ENCODE measurements at places on chromosomes 4 and X. TPM values are rescaled to one million over a fixed set of nuclear protein-coding genes. Genes with fewer than 3 reads are reported as not detected.

DNA sequence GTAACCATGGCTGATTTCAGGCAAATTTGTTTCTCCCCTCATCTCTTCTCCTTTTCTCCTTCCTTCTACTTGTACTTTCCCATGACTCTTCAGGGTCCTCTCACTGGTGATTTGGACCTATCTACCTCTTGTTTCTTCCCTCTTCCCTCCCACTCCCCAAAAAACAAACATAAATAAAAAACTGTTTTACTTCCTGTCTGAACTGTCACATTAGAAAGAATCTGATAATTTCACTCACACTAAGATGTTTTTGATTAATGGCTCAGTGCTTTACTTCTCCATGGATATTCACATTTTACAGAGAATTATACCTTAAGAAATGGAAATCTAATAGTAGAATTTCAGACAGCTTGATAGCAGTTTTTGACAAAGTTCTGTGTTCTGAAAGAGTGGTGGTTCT lies 7.2 kb downstream of the STK26 start:
- no peaks in the 10 kb centered on the region for H3K4me1 ChIP-seq
- no peak overlapping the region for H3K4me3 ChIP-seq
- H3K36me3 ChIP-seq: no peaks in the 10 kb centered on the region
- no peaks in the 10 kb centered on the region for H3K27me3 ChIP-seq
- no peak for DNase-seq

DNA sequence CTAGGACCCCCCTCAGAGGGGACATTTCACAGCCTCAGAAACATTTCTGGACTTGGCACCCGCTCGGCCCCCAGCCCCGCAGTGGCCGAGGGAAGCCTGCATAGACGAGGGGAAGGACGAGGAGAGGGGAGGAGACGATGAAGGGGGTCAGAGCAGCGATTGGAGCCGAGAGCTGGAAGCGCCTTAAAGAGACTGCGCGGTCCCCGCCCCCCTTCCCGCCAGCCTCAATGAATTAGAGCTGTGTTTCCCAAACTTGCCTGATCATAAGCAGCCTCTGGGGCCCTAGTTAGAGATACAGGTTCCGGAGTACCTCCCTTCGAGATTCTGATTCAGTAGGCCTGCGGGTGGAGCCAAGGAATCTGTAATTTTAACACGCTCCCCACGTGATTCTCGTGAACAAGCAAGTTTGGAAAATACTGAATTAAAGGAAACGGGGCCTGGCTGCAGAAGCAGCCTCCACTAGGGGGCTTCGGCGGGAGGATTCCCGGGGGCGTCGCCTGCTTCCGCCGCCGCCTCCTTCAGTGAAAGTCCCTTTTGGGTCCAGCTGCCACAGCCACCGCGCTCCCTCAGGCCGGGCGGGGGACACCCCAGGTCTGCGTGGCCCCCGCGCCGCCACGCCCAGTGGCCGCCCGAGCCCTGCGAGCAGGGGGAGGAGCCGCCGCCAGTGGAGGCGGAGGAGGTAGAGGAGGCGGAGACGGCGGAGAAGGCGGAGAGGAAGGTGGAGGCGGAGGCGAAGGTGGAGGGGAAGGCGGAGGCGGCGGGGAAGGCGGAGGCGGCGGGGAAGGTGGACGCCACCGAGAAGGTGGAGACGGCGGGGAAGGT lies at the start of gene USP27X:
Gene USP27X (plus strand): TSS at position 651 of the 822 bp plus-strand sequence. CDS start 824 bp downstream, outside the sequence.
- peaks cover 3% of the 10 kb centered on the region for H3K4me1 ChIP-seq
- DNase-seq: peak; percentile 90

- H3K27me3 ChIP-seq: no peaks in the 10 kb centered on the region
- no peak overlapping the region for H3K27ac ChIP-seq
- H3K4me1 ChIP-seq: no peaks in the 10 kb centered on the region
- no peaks in the 10 kb centered on the region for H3K36me3 ChIP-seq
Observed at GRCh38 chr4:3406021-3406420, 35.7 kb upstream of the HGFAC start.

The CXCL11 gene
- not detected for total RNA-seq

- DNase-seq: no peak
- H3K27me3 ChIP-seq: peaks cover 16% of the 10 kb centered on the region
- no peak overlapping the region for H3K27ac ChIP-seq
- H3K4me3 ChIP-seq: peak overlapping the region; percentile 35
- H3K4me1 ChIP-seq: no peaks in the 10 kb centered on the region
Observed at GRCh38 chrX:100408713-100409609, 1.1 kb downstream of the PCDH19 start.

The CD40LG gene
- 1.6 TPM for total RNA-seq

- H3K4me1 ChIP-seq: peaks cover 10% of the 10 kb centered on the region
- no peak overlapping the region for H3K4me3 ChIP-seq
- no peak for DNase-seq
- H3K27ac ChIP-seq: no peak overlapping the region
- H3K27me3 ChIP-seq: no peaks in the 10 kb centered on the region
- H3K36me3 ChIP-seq: peaks cover 4% of the 10 kb centered on the region
Observed at GRCh38 chrX:154056770-154057241, 37.1 kb upstream of the IRAK1 start.

- no peaks in the 10 kb centered on the region for H3K27me3 ChIP-seq
- DNase-seq: no peak
- peaks cover 3% of the 10 kb centered on the region for H3K4me1 ChIP-seq
- no peaks in the 10 kb centered on the region for H3K36me3 ChIP-seq
- no peak overlapping the region for H3K27ac ChIP-seq
- H3K4me3 ChIP-seq: no peak overlapping the region
Observed at GRCh38 chr4:152063621-152064240, 302.9 kb upstream of the GATB start.

The EFHC2 gene
- total RNA-seq: 0.17 TPM

GRCh38 chrX:100449696-100450608 lies 39.9 kb upstream of the PCDH19 start:
- DNase-seq: no peak
- H3K27me3 ChIP-seq: no peaks in the 10 kb centered on the region
- H3K4me1 ChIP-seq: no peaks in the 10 kb centered on the region
- no peaks in the 10 kb centered on the region for H3K36me3 ChIP-seq

GRCh38 chrX:20265221-20265725 lies 1.4 kb downstream of the RPS6KA3 start:
- peaks cover 21% of the 10 kb centered on the region for H3K4me1 ChIP-seq
- peak; percentile 82 for DNase-seq
- no peaks in the 10 kb centered on the region for H3K27me3 ChIP-seq
- H3K36me3 ChIP-seq: no peaks in the 10 kb centered on the region
- H3K4me3 ChIP-seq: peak overlapping the region; percentile 60
- peak overlapping the region; percentile 81 for H3K27ac ChIP-seq

The ADH7 gene
- total RNA-seq: not detected

The BCORL1 gene
- total RNA-seq: 15.0 TPM

DNA sequence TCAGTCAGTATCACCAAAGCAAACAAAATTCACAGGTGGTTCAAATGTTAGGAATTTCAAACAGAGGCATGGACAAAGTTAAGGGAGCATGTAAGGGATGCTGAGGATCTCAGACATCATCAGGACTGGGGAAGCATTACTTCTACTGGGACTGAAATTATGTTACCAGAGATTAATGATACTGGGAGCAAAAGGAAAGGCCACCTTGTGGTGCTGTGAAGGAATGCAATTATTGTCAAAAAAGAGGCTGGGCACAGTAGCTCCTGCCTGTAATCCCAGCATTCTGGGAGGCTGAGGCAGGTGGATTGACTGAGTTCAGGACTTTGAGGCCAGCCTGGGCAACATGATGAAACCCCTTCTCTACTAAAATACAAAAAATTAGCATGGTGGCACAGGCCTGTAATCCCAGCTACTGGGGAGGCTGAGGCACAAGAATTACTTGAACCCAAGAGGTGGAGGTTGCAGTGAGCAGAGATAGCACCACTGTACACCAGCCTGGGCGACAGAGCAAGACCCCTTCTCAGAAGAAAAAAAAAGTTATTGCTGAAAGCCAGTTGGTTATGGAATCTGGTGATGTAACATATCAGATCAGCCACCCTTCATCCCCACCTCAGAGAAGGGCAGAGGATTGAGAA lies 954.3 kb downstream of the PCDH7 start:
- DNase-seq: no peak
- no peaks in the 10 kb centered on the region for H3K4me1 ChIP-seq
- H3K4me3 ChIP-seq: no peak overlapping the region
- no peaks in the 10 kb centered on the region for H3K36me3 ChIP-seq
- H3K27ac ChIP-seq: no peak overlapping the region

DNA sequence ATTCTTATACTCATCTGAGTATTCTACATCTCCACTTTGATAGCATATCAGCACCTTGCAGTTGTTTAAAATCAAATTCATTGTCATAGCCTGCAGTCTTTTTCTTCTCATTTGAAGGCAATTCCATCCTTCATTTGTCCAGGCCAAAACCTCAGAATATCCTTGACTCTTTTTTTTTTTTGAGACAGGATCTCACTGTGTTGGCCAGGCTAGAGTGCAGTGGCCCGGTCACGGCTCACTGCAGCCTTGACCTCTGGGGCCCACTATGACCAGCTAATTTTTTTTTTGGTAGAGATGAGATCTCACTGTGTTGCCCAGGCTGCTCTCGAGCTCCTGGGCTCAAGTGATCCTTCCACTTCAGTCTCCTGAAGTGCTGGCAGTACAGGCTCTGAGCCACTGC lies 2.6 kb downstream of the MRPL1 start:
- H3K27ac ChIP-seq: no peak overlapping the region
- no peak for DNase-seq
- peaks cover 9% of the 10 kb centered on the region for H3K4me1 ChIP-seq
- no peaks in the 10 kb centered on the region for H3K36me3 ChIP-seq
- no peaks in the 10 kb centered on the region for H3K27me3 ChIP-seq

The FREM3 gene
- 0.78 TPM for total RNA-seq

DNA sequence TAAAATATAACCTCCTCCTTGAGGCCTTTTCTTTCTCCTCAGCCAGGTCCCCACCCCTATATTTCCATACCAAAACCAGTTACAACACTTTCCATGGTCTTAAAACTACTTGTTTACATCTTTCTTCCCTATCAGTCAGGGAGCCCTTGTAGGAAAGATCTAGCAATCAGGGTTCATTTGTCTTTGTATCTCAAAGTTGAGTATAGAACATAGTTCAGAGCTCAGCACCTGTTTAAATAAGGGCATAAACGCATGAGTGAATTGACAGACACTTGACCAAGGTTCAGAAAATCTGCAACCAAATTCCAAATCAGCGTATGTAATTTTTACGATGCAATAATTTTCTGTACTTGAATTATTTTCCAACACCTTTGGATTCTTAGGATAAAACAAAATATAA lies 352.2 kb upstream of the MAGEB16 start:
- H3K36me3 ChIP-seq: no peaks in the 10 kb centered on the region
- no peaks in the 10 kb centered on the region for H3K27me3 ChIP-seq
- H3K27ac ChIP-seq: no peak overlapping the region
- no peaks in the 10 kb centered on the region for H3K4me1 ChIP-seq
- H3K4me3 ChIP-seq: no peak overlapping the region
- DNase-seq: no peak

DNA sequence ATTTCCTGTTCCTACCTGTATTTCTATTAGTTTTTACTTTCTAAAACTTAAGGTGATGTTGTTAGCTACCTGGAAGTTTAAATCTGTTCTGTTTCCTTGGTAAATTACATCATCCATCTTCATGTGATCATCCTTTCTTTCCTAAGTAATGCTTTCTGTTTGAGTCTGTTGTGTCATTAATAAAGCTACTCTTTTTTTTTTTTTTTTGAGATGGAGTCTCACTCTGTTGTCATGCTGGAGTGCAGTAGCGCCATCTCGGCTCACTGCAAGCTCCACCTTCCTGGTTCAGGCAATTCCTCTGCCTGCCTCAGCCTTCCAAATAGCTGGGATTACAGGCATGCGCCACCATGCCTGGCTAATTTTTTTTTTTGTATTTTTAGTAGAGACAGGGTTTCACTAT lies 73.3 kb downstream of the FIP1L1 start:
- DNase-seq: no peak
- H3K4me1 ChIP-seq: no peaks in the 10 kb centered on the region
- no peaks in the 10 kb centered on the region for H3K27me3 ChIP-seq

GRCh38 chrX:17944833-17945497 lies 83.9 kb upstream of the RAI2 start:
- H3K4me3 ChIP-seq: no peak overlapping the region
- H3K4me1 ChIP-seq: no peaks in the 10 kb centered on the region
- no peak for DNase-seq
- no peaks in the 10 kb centered on the region for H3K36me3 ChIP-seq
- no peaks in the 10 kb centered on the region for H3K27me3 ChIP-seq

GRCh38 chr4:2266181-2266580 lies 4.3 kb upstream of the MXD4 start:
- H3K4me1 ChIP-seq: peaks cover 30% of the 10 kb centered on the region
- H3K4me3 ChIP-seq: no peak overlapping the region
- DNase-seq: peak; percentile 83
- H3K27ac ChIP-seq: peak overlapping the region; percentile 71

DNA sequence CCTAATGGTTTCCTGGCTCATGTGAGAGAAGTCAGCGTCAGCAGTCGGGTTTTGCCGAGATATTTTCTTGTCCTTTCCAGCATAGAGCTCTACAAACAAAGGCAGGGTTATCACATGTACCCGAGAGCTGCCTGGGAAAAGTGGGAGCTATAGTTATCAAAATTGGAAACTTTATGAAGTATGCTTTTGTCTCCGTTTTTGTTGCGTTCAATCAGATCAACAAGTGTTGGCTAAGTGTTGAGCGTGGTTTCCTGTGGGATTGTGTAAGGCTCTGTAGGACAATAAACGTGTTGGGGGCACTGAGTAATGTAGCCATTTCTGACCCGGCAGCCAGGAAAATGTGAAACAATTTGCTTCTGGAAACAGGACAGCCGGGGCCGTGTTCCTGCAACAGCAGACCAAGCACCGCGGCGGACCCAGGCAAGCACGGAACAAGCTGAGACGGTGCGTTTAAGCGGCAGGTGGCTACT lies at the start of gene BMX:
Gene BMX (plus strand): TSS at position 311 of the 470 bp plus-strand sequence. CDS start 7,547 bp downstream, outside the sequence.
- H3K4me1 ChIP-seq: no peaks in the 10 kb centered on the region
- no peak within 1 kb of the TSS for H3K4me3 ChIP-seq
- no peak for DNase-seq
- H3K27me3 ChIP-seq: no peaks in the 10 kb centered on the region
- H3K27ac ChIP-seq: no peak within 1 kb of the TSS

- no peaks in the 10 kb centered on the region for H3K36me3 ChIP-seq
- H3K27me3 ChIP-seq: no peaks in the 10 kb centered on the region
- H3K4me1 ChIP-seq: no peaks in the 10 kb centered on the region
- no peak for DNase-seq
- no peak overlapping the region for H3K27ac ChIP-seq
Observed at GRCh38 chrX:134761788-134762187, 103.5 kb upstream of the PLAC1 start.

The LETM1 gene
- total RNA-seq: 39.5 TPM

The VEGFD gene
- 80.1 TPM for total RNA-seq

GRCh38 chr4:142614621-142615323 lies 231.3 kb downstream of the INPP4B start:
- H3K4me1 ChIP-seq: no peaks in the 10 kb centered on the region
- H3K4me3 ChIP-seq: no peak overlapping the region
- no peak overlapping the region for H3K27ac ChIP-seq
- no peak for DNase-seq
- H3K36me3 ChIP-seq: no peaks in the 10 kb centered on the region

DNA sequence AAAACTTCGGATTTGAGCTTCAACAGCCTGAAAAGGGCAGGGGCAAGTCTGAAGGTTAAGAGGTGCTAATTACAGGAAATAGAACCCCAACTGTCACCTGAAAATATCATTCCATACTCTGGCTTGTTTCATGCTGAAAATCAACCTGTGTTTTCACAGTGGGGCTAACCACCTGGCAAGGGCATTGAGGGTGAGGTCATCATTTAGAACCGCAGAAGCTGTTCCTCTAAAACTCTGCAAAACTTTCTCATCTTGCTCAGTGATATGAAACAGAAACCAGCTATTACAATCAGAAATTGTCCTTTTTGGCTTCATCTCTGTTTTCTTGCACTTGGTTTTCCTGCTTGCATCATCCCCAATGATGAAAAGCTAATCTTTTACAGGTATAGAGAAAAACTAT lies 247.6 kb downstream of the DCLK2 start:
- no peak overlapping the region for H3K4me3 ChIP-seq
- no peaks in the 10 kb centered on the region for H3K4me1 ChIP-seq
- H3K27ac ChIP-seq: no peak overlapping the region
- no peaks in the 10 kb centered on the region for H3K27me3 ChIP-seq
- DNase-seq: no peak

The CSAG2 gene
- not detected for total RNA-seq

All from upper lobe of right lung (tissue), 1 donor.